ENCODE measurements at places on chromosomes 6 and 20.

DNA sequence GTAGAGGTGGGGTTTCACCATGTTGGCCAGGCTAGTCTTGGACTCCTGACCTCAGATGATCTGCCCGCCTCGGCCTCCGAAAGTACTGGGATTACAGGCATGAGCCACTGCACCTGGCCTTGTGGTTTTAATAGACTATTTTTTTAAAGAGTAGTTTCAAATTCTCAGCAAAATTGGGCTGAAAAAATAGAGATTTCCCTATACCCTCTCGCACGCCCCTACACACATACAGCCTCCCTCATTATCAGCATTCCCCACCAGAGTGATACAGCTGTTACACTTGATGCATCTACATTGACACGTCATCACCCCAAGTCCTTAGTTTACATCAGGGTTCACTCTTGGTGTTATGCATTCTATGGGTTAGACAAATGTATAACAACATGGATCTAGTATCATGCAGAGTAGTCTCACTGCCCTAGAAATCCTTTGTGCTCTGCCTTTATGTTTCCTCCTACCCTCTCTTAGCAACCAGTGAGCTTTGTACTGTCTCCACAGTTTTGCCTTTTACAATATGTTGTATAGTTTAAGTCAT, 103.6 kb downstream of the CDYL start:
- no peak for DNase-seq

- no peak for DNase-seq
These were observed 11.8 kb downstream of the ENPP1 start for GRCh38 chr6:131819572-131820124.

- no peak for DNase-seq
These were observed 28.6 kb upstream of the SAMD5 start for GRCh38 chr6:147479857-147480256.

GRCh38 chr20:58586565-58587093, 64.5 kb upstream of the STX16 start:
- DNase-seq = no peak

GRCh38 chr6:126657561-126658175, 317.8 kb downstream of the CENPW start:
- no peak for DNase-seq

- no peak for DNase-seq
These were observed 34.2 kb downstream of the PKHD1 start for GRCh38 chr6:52053038-52053695.

DNA sequence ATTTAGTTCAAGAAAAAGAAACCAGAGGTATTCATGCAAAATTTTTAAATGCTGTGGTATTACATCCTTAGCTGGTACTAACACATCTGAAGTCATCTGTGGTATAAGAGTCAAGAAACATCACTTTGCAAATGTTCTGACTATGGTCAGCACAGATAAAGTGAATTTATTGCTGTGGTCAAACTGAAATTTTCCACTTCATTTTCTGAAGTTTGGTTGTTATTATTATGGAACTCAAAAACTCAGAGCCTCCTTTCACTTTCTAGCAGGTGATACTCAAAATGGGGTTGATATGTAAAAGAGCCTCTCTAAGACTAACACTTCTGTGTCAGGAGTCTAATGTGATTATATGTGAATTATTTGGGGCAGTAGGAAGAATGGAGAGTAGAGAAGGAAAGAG, 257.8 kb downstream of the RNGTT start:
- no peak for DNase-seq

DNA sequence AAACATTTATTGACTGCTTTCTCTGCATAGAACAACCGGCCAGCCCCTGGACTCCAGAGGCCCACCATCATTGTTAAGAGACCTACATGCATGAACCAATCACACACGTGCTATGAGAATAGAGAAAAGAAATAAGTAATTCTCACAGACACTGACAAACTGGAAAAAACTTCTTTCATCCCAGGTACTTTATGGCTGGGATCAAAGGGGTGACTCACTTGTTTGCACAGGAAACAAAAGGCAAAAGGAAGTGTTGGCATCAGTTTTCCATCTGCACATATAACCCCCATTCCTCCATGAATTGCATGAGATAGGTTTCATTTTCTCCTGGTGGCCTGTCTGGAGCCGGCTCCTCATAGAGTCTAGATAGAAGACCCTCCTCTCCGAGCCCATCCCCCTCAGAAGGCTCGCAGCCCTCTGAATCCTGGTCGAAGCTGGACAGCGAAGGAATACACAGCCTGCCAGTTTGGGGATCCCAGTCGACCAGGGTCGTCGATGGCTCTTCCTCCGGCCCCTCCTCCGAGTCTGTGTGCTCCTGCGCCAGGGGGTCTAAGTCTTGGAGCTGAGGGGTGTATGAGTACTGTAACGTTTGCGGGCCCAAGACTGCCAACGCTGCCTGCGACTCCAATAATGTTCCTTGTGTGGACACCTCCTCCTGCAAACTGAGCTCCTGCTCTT, 43.3 kb downstream of the IL20RA start:
- DNase-seq = no peak

- DNase-seq = no peak
These were observed 402.7 kb downstream of the TAF4 start for GRCh38 chr20:61662968-61663331.

GRCh38 chr20:52837378-52837777, 134.8 kb upstream of the TSHZ2 start:
- no peak for DNase-seq

DNA sequence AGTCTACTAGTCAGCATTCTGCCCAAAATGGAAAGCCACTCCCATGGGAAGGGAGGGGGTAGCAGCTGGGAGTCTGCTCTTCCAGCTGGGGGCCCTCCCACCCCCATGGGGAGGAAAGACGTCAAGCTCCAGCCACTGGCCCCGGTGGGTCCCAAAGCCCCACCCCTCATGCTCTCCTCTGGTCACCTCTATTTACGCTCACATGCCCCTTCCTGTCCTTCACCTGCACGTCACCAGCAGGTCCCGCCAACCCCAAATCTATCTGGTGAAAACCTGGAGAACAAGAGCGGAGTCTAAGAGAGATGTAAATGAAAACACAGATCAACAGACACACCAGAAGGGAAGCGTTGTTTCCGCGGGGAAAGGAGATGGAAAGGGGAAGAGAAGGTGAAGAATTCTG, 30.0 kb upstream of the ZBP1 start:
- no peak for DNase-seq

- DNase-seq = no peak
These were observed 6.9 kb upstream of the CST11 start for GRCh38 chr20:23459461-23460150.

DNA sequence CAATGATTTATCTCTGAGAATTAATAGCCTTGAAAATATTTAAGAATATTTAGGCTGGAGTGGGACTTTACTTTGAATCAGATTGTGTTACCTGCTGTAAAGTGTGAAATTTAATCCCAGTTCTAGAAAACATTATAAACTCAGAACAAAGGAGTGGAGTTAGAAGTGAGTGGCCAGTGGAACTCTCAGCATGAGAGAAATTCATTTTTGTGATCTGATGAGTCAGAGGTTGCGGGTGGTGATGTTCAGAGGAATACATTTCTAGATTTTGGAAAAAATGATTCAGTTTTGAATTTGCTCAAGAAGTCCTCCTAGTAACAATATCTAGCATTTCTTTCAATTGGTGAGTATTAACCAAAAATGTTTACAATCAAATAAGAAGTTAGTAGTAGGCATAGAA, 167.5 kb downstream of the ZFAND3 start:
- no peak for DNase-seq

DNA sequence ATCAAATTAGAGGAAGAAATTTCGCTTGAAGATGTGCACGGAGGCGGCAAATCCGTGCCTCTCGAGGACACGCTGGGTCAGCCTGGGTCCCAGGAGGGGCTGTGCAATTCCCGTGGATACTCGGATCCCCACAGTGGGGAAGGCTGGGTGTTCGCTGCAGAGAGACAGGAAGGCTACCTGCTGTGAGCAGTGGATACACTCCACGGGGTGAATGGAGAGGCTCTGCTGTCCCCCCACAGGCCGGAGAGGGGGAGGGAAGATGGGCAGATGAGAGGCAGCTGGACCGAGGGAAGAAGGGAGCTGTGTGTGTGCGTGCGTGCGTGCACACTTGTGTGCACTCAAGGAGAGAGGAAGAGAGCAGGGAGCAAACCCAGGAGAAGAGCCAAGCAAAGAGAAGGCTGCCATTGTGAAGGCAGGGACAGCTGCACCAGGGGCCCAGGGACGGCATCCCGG, 57.3 kb downstream of the SULF2 start:
- no peak for DNase-seq

DNA sequence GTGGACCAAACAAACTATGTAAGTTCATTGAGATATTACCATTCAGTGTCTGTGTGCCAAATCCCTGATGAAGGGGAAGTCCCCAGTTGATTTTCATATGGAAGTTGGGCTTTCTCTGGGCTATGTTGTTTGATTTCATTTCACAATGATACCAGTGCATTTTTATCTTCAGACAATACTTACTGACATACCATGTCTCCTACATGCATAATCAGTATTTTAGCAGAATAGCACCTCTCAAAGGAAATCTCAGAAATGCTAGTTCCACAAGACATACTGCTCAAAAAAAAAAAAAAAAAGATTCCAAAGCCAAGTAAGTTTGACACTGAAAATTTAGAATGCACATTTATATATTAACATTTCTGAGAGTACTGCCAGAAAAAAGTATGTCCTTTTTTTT, 168.8 kb upstream of the RNF217 start:
- no peak for DNase-seq

- no peak for DNase-seq
These were observed 2.6 kb downstream of the ARMC2 start for GRCh38 chr6:108850669-108851465.

DNA sequence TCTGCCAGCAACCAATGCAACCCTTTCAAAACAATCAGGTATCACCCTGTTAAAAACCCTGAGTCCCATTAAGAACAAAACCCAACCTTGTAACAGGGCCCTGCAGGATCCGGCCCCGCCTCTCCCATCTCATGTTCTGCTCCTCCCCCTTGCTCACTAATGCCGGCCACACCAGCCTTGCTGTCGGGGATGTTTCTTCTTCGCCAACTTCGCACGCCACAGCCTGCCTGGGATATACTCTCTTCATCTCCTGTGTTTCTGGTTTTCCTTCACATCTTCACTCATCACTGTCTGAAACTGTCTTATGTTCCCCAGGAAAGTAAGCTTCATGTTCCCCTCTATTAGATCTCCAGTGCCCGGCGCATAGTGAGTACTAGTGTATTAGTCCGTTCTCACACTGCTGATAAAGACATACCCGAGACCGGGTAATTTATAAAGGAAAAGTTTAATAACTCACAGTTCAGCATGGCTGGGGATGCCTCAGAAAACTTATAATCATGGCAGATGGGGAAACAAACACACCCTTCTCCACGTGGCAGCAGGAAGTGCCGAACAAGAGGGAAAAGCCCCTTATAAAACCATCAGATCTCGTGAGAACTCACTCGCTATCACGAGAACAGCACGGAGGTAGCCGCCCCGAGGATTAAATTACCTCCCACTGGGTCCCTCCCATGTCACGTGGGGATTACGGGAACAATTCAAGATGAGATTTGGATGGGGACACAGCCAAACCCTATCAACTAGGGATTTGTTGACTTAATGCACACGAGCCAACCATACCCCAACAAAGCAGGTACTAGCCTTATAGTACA, 5.1 kb downstream of the TP53RK start:
- no peak for DNase-seq

GRCh38 chr6:37314487-37315156, 39.2 kb upstream of the RNF8 start:
- DNase-seq = no peak

DNA sequence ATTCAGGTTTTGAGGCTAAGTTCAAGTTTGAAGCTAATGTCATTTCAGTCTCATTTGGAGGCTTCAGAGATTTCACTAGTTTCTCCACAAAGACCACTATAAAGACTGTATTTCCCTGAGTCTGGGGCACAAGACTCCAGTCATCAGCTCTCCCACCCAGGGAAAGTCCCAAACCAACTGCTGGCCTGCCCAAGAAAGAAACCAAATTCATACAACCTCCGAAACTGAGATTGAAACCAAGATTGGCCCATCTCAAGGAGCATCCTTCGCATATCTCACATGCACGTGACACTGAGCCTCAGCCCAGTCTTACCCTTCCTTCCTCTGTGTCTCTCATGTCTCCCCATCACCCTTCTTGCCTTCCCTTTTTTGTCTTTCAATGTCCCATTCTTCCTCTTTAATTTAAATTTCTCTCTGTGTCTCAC, 3.5 kb upstream of the LTA start:
- no peak for DNase-seq

All from stimulated activated CD4-positive, alpha-beta T cell treated with anti-CD3 and anti-CD28 coated beads, Interleukin-15, amount 100 ng/mL, for 1 hour (primary cell).